ENCODE measurements at places on chromosomes 6 and 20. TPM values are rescaled to one million over a fixed set of nuclear protein-coding genes. Genes with fewer than 3 reads are reported as not detected.

MATN4 gene
- polyA plus RNA-seq = 0.04 TPM

RPN2 gene
- 488 TPM for polyA plus RNA-seq

SALL4 gene
- polyA plus RNA-seq = 0.57 TPM

BMP6 gene
- polyA plus RNA-seq = 0.69 TPM

FNDC11 gene
- 0.76 TPM for polyA plus RNA-seq

CCN2 gene
- polyA plus RNA-seq = 955 TPM

KIAA1755 gene
- polyA plus RNA-seq = 3.5 TPM

MCHR2 gene
- not detected for polyA plus RNA-seq

CTAGE9 gene
- polyA plus RNA-seq = not detected

HFE gene
- polyA plus RNA-seq = 19.5 TPM

GRCh38 chr6:20704325-20705025, 170.2 kb downstream of the CDKAL1 start:
- DNase-seq = no peak

- DNase-seq = no peak
Observed at GRCh38 chr6:109257494-109257893, 124.8 kb downstream of the CD164 start.

GRCh38 chr6:4698901-4699659, 77.1 kb upstream of the CDYL start:
- no peak for DNase-seq

DNA sequence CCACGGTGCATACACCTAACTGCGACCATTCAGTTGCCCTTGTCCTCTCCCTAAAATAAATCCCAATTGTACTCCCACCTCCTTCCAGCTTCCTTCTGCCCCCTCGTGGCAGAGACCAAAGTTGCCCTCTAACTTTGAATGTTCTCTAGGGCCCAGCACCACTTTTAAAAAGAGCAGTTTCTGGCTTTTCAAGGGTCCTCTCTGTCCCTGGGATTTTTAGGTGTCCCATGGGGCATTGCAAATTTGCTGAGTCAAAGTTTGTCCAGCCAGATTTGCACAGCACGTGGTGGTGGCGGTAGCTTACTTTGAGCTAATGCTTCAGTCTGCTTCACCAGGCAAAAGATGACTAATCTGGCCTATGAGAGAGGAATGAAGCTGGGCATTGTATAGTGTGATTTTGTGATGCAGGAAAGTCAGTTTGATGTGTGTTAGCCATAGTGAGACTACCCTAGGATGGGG, 100.2 kb downstream of the PERP start:
- no peak for DNase-seq

- DNase-seq = no peak
Observed at GRCh38 chr20:60088236-60088635, 130.0 kb downstream of the CDH26 start.

DNA sequence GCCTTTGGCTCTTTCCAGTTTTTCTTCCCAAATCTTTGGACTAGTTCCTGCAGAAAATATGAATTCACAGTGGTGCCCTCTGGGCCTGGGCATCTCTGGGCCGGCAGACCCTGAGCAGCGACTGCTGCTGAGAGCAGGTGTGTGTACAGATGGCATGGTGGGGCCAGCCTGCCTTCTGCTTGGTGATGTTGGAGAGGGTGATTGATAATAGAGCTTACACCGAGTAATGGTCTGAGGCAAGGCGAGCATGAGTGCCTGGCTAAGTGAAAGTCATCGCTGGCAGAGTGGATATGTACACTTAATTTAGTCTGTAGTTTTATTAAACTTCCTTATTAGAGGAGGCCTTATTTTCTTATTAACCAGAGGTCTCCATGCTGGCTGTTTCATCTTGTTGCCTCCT, 156.9 kb downstream of the CDKAL1 start:
- DNase-seq = no peak

GRCh38 chr6:134744301-134744700, 205.6 kb downstream of the ALDH8A1 start:
- DNase-seq = no peak

DNA sequence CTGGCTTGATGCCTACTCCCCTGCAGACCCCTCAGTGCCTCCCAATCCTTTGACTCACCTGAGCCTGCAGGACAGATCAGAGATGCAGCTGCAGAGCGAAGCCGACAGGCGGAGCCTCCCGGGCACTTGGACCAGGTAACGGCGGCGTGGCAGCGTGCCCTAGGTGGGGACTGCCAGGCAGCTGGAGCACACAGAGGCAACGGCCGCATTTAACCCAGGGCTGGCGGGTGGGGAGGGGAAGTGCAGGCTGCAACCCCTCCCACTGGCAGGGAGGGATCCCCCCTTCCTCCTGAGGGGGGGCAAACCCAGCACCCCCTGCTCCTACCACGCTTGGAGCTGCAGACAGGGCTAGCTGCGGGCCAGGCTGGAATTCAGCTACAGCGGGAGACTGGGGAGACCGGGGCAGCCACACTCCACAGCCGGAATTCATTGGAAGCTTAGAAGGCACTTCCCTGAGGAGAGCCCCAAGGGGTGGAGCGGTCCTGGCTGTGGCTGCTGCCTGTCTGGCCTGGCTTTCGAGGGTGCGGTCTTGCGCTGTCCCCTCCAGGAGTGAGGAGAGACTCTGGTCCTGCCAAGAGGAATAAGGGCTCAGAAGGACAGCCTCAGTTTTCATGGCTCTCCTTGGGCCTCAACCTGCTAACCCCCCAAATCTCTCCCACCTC, at the start of gene MATN4:
Gene MATN4, minus strand, starts transcription at position 183 of the 662 bp plus-strand sequence. CDS start 2,717 bp downstream, outside the sequence.
- DNase-seq = no peak

- DNase-seq = no peak
Observed at GRCh38 chr20:54716790-54717189, 241.4 kb downstream of the DOK5 start.

DNA sequence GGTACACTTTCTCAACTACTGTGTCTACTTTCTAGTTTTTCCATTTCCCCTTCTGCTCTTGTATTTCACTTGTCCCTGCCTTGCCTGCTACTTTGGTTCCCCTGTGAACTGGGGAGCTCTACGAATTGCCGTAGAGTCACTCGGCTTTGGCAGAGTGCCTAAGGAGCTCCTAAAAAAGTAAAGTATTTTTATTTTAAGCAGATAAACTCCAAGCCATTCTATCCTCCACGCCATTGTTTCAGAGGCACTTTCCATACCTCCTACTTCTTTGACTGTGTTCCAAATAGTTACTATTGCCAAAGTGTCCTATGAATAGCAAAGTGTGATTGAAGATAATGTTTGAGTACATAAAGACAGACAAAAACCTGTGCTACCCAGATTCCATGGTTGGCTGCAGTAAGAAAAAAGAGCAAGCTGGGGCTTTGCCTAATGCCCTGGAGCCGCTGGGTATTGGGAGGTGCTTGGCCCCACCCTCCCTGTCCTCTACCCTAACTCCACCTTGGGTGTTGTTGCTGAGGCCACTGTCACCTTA, 5.1 kb upstream of the MBOAT1 start:
- no peak for DNase-seq

DNA sequence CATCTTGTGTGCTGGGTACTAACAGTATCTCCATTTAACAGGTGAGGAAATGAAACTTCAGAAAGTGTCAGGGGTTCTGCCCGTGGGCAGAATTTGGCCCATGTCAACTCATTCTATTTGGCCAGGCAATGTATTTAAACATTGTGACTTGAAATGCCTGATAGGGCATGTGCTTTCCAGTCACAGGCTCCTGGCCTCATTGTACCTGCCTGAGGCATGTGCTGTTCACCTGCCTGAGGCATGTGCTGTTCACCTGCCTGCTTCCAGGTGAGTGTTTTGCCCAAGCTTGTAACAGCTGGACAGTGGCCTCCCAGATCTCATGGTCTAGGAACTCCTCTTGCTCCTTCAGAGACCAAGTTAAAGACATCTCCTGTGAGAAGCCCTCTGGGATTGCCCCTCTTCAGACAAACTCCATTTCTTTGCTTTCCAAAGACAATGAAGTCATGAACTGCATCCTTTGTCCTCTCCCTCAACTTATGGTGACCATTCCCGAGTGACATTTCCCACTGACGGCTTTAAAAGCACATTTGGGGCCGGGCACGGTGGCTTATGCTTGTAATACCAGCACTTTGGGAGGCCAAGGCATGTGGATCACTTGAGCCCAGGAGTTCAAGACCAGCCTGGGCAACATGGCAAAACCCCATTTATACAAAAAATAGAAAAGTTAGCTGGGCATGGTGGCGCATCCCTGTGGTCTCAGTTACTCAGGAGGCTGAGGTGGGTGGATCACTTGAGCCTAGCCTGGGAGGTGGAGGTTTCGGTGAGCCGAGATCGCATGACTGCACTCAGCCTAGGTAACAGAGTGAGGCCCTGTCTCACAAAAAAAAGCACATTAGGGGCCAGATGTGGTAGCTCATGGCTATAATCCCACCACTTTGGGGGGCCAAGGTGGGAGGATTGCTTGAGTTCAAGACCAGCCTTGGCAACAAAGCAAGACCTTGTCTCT, 48.7 kb downstream of the BCAS4 start:
- DNase-seq = no peak

- DNase-seq = no peak
Observed at GRCh38 chr20:13423472-13424173, 202.5 kb downstream of the ISM1 start.

GRCh38 chr6:37134396-37135191, 35.4 kb upstream of the PIM1 start:
- peak; percentile 69 for DNase-seq

- DNase-seq = no peak
Observed at GRCh38 chr6:19536838-19537237, 300.3 kb upstream of the ID4 start.

GRCh38 chr6:1436334-1437306, 47.2 kb downstream of the FOXF2 start:
- peak; percentile 36 for DNase-seq

GRCh38 chr6:12483712-12484111, 193.6 kb downstream of the EDN1 start:
- peak; percentile 86 for DNase-seq

- DNase-seq = no peak
Observed at GRCh38 chr6:74057326-74057725, 361.3 kb downstream of the CD109 start.

DNA sequence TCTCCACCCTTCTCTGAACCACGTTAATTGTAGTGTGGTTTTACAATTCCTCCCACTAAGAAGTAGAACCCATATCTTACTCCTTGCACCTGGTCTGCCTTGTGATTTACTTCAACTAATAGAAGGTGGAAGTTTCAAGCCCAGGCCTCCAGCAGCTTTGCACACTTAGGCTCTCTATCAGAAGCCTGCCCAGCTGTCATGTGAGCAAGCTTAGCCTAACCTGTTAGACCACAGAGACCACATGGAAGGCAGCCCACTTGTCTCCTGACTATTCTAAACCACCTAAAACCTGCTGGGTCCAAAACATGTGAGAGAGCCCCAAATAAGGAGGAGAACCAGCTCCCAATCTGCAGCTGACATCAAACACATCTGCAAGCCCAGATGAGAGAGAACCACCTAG, 127.6 kb upstream of the BTBD3 start:
- no peak for DNase-seq

DNA sequence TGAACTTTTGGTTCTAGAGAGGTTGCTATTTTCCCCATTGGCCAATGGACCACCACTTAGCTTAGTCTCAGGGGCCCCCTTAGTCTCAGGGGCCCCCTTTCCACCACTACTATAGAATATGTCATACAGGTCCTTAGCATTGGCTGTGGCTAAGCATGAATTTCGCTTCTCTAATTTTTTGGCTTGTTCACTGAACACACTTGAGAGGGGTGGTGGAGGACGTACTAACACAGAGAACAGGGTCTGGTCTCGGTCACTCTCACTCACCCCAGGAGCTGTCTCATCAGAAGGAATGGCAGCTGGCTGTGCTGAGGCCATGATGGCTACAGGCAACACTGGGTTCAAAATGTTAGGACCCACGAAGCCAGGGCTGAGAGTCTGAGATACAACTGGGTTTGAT, 30.3 kb downstream of the ZNF318 start:
- no peak for DNase-seq

DNA sequence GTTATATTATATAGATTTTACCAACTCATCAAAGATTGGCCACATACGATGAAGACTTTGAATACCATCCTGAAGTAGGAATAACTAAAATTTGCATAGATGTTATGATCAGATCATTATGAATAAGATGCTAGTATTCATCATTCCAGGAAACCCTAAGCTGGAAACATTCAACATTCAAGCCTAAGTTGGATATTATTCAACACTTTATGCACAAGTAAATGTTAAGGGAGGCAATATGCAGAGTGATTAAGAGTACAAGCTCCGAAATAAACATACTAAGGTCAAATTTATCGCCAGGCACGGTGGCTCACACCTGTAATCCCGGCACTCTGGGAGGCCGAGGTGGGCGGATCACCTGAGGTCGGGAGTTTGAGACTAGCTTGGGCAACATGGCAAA, 30.4 kb downstream of the NSFL1C start:
- DNase-seq = no peak

GRCh38 chr20:9617940-9618339, 103.5 kb downstream of the LAMP5 start:
- no peak for DNase-seq

DNA sequence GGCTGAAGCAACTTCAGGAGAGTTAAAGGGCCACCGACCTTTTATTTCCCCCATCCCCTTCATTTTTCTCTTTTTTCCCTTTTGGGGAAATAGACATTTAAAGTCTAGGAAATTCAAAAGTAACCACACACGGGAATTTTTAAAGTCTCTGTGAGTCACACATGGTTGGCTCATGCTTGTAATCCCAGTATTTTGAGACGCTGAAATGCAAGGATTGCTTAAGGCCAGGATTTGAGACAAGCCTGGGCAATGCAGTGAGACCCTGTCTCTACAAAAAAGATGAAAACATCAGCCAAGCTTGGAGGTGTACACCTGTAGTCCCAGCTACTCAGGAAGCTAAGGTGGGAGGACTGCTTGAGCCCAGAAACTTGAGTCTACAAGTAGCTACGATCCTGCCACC, 34.2 kb downstream of the KATNA1 start:
- no peak for DNase-seq

DNA sequence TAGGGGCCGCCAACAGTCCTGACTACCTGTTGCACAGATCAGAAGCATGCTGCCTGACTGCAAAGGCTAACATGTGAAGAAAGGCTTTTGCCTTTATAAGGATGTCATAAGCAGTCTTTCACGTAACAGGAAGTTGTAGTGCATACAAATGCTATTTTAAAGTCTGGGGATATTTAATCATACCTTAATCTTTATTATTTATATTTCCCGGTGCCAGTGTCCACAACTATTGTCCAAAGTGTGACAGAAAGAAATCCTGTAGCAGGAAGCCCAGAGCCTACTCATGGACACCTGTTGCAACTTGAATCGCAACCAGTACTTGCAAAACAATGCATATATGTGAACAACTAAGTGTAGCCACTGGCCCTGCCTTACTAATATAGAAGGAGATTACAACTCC, 235.8 kb downstream of the ALDH8A1 start:
- DNase-seq = no peak

GRCh38 chr6:169847901-169848311, 96.5 kb downstream of the ERMARD start:
- DNase-seq = no peak

DNA sequence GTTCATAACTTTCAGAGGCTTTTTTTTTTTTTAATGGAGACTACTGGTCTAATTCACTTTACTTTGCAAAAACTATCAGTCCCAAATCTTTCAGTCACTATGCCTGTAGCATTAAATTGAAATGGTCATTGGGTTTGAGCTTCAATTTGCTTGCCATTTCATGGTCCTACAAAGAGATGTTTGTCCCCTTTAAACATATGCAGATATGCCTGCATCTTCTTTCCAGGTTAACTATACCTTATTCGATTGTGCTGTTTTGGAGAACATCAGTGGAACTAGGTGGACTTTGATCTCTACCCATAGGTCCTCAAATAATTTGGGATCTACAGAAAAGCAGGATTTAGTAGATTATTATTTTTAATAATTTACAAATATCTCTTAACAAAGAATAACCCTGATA, 4.6 kb downstream of the POU3F2 start:
- no peak for DNase-seq

GRCh38 chr20:45038745-45039474, 62.0 kb downstream of the KCNS1 start:
- DNase-seq = no peak
